ENCODE measurements at places on chromosomes 1 and 21.

DNA sequence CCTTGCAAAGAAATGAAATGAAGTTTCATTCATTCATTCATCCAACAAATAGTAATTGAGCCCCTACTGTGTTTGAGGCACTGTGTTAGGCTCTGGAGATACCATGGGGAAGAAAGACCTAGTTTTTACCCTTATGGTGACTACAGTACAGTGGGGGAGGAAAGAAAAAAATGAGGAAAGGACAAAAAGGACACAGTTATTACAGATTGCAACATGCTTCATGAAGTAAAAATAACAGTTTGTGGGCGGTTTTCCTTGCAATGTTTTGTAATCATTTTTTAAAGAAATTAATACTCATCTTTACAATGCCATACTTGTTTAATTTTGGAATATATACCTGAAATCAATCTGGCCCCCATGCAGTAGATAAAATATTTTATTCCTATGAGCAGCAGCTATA lies 120.3 kb downstream of the TM2D1 start:
- no peak for DNase-seq

DNA sequence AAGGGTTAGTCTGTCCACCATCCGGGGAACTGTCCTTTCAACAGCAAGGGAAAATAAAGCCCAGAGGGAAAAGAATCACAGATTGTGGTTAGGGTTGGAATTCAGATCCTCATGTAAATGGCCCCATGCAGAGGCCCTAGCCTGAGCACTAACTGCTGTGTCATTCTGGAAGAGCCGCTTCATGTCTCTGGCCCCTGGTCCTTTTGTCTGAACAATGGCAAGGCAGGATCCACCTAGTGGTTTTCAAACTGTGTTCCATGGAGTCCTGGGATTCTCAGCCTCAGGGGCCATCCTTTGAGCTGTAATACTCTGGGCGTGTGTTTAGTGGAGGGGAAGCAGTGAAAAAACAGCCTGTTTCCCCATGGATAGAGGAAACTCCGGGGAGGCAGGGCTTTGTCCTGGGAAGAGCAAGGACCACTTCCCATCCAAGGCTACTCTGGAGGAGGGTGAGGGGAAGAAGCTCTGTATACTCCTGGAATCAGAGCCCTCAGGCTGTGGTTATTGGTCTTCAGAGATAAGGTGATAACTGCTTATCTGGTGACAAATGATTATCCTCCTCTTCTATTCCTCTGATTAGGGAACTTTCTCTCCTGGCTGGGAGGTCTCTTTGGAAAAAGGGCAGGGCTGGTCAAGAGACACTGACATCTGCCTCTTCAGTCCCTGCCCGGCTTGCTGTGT lies 19.2 kb downstream of the PAX7 start:
- no peak for DNase-seq

GRCh38 chr1:94875794-94876193 lies 51.1 kb downstream of the CNN3 start:
- no peak for DNase-seq

GRCh38 chr1:203099805-203100515 lies 14.1 kb upstream of the MYOG start:
- no peak for DNase-seq

DNA sequence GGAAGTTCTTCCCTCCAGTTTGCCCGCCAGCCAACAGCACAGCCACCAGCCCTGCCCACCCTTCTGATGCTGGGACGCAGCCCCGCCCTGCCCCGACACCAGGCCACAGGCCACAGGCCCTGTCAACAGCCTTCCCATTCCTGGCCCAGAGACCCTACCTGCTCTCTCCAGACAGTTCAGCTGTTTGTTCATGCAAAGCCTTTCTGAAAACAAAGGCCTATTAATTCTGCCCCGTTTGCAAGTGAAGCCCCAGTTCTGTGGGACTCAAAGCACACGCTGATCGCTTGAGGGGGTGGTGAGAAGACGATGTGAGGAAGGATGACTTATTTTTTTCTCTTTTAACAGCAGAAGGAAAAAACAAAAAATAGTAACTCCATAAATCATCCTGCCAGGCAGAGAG lies 55.4 kb upstream of the KIF26B start:
- no peak for DNase-seq

Data from coronary artery (tissue), 2 donors.